ENCODE measurements at places on chromosomes 7 and 10.

DNA sequence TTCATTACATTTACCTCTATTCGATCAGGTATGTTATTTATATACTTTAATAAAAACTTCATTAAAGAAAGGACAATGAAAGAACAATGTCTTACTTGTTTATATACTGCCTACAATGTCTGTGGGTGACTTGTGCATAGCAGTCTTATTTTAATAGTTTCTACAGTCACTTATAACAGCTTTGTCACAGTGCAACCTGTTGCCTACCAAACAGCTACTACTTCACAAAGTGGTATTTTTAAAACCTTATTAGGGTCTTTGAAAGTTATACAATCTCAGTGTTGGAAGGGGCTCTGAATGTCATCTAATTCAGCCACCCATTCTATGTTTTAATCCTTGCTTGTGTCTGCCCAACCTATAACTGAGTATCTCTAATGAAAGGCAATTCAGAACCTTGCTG is 19.0 kb downstream of the MTPN start:
- no peak for DNase-seq

GRCh38 chr7:20906801-20907453 is 120.2 kb upstream of the SP8 start:
- DNase-seq: no peak

- DNase-seq: no peak
Observed at GRCh38 chr7:121447243-121447910, 51.3 kb upstream of the FAM3C start.

DNA sequence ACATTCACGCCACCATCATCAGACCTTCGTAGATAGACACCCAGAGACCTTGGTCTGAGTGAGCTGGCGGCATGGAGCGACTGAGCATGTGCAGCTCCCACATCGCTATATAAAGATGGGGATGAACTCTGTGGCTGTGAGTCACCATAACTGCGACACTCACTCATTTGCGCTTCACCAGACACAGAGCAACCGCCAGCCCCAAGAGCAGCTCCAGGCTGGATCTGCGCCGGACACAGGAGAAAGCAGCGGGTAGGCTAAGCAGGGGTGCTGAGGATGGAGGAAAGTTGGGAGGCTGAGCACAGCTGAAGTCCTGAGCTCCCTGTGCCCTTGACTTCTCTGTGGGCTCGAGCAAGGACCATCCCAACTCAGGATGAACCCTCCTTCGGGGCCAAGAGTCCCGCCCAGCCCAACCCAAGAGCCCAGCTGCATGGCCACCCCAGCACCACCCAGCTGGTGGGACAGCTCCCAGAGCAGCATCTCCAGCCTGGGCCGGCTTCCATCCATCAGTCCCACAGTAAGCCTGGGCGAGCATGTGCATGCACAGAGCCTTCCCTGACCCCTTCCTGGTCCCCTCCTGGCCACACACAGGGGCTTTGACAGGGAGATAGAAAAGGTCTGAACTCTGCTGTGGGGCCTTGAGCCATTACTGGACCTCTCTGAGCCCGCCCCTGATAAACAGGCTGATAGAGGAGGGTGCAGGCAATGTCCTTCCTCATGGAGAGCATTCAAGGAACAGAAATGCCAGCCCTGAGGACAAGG is at the start of gene OPN4:
OPN4 (plus strand) TSS at position 137 of the 762 bp plus-strand sequence; CDS start at position 374, 237 bp downstream.
- no peak for DNase-seq

DNA sequence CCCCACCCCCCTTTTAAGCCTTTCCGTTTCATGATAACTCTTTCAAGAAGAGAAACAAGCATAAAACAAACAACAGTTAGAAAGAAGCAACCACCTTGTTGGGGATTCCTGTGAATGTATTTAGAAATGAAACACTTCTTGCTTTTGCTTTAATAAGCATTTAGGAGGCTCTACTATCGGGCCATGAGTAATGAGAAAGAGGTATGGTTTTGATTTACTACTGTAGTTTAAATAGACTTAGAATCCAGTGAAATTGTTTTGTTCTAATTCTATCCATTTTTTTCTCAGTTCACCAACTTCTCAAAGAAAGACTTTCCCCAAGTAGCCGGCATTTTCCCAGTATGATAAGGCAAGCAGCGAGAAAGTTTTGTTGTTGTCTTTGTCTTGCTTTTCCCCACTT is 168.7 kb upstream of the HABP2 start:
- no peak for DNase-seq

GRCh38 chr10:68560943-68561864 is 1.1 kb downstream of the TET1 start:
- no peak for DNase-seq

DNA sequence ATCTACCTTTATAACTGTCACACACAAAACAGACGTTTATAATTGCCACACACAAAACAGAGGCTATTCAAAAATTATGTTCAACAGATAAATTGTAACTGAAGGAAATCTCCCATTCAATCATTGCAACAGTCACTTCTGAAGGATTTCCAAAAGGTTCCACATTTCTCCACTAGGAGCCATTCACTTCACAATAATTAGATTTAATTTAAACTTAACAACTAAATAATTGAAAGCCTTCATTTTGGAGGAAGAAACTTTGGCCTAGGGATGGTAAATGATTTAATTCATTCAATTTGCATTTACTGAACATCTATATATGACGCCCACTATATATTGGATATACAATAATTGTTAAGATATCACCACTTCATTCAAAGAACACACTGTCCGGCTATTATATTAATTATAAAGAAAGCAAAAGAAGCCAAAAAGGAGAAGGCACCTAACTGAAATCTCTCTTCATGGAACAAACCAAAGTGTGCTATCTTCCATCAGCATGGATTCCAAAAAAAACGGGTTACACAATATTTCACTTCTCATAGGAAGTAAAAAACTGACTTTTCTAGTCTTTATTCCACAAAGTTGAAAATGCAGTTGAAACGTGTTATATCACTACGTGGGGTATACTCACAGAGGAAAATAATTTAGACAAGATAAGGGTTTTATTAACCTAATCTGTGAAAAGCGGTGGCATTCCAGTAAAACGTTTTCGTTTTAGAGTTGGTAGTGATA is 1.7 kb downstream of the ATAD1 start:
- DNase-seq: no peak

GRCh38 chr7:90856351-90857070 is 260.4 kb downstream of the CDK14 start:
- no peak for DNase-seq

GRCh38 chr7:5679813-5680473 is 101.5 kb downstream of the RNF216 start:
- no peak for DNase-seq

DNA sequence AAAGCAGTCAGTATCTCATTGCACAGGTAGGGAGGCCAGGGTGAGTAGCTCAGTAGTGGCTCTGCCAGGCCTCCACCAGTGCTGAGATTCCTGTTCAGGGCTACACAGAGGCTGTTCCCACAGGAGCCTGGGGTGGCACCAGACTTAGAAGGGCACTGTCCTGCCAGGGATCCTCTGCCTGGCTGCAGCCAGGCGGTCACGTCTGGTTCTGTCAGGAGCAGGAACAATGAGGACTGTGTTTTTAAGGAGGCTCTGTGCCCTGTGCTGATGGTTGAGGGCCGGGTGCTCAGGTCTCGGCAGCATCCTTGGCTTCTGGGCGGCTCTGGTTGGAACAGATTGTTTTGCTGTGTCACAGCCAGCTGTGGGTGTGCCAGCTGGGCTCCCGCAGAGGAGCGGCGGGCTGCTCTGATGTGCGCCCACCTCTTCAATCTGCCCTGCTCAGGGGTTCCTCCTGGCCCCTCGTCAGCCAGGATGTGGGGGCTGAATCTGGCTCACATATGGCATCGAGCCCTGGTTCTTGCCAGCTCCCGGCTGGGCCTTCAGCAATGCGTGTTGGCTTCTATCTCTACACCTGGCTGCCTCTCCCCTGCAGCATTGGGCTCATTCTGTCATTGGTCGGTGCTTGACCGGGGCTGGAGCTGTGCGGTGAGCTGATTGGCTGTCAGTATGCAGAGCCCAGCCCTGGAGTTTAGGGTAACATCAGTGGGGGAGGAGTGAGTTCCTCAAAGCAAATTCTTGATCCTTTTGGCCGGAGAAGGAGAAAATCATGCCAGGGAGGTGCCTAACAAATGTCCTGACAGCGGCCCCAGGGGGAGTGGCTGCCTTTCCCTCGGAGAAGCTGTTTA is 41.2 kb downstream of the TACR2 start:
- DNase-seq: no peak

DNA sequence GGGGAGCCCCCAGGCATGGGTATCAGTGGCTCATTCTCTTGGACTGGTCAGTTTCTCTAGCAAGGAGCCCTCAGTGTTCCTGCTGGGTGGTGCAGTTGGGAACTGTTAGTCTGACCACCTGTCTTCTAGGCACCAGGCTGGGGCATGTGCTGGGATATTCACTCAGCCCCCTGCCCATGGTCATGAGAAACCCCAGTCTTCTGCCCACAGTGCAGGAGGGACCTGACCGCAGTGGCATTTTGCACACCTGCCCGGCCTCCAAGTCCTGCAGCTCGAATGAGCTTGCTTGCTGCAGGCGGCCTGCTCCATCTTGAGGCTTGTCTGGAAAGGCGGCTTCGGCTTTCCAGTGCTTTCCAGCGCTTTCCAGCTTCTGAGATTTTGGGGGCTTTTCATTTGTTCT is 36.3 kb downstream of the CUX1 start:
- no peak for DNase-seq

GRCh38 chr7:44262031-44262430 is 61.3 kb downstream of the YKT6 start:
- DNase-seq: no peak

- DNase-seq: no peak
Observed at GRCh38 chr7:94261067-94261466, 133.6 kb upstream of the COL1A2 start.

- DNase-seq: no peak
Observed at GRCh38 chr10:133117688-133118071, 30.0 kb downstream of the ADGRA1 start.

DNA sequence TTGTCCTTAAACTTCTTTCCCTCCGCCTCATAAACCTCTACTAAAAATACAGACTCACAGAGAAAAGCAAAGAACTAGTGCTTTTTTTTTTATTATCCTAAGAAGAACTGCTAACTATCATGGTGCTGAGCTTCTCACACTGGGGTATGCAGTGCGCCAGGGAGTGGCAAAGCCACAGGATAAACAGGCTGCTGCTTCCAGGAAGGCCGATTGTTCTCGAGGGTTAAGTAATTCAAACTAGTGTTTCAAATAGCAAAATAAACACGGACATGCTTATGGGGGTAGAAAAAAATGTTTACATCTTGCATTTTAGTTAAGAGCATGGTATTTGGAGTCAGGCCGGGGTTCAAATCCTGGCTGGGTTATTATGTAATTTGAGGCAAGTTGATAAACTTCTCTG is 157.0 kb downstream of the TAX1BP1 start:
- no peak for DNase-seq

DNA sequence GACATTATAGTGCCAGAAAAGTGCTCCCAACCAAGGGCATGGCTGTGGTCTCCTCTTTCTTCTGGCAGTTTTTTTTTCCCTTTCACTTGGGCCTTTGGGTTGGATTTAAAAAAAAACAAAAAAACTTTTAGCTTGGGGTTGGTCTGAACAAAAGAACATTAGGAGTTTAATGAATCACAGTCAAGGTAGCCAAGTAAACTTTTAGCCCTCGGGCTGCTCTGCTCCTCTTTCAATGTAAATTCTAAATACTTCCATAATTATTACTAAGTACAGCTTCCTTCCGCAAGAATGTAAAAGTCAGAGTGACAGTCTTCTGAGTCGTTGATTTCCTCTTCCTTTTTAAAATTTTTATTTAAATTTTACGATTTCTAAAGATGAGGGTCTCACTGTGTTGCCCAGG is 79.2 kb downstream of the NRF1 start:
- DNase-seq: no peak

DNA sequence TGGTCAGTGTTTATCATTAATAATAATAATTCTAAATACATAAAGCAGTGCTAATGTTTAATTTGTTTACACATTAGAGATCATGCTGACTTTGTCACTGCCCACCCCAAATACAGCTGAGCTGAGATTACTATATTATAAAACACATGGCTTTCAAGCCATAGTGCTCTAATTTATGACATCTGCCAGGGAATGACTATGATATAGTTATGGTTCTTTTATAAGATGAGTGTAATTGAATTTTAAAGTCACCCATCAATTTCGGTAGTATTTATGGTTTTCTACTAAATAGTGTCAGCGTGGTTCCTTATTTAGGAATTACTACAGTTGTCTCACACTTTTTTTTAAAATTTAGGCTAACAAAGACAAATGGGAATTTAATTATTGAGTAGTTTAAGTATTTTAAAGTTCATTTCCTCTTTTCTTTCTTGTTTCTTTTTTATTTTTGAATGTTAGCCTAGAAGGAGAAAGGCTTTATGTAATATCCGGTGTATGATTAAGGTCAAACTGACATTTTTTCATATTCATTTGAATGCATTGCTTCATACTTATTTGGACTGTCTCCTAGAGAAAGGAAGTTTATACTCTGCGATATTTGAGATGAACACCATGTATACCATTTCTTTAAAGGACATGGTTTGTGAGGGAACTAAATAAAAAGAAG is 3.9 kb downstream of the CDK14 start:
- DNase-seq: no peak

- no peak for DNase-seq
Observed at GRCh38 chr10:80493522-80494051, 39.5 kb downstream of the TSPAN14 start.

DNA sequence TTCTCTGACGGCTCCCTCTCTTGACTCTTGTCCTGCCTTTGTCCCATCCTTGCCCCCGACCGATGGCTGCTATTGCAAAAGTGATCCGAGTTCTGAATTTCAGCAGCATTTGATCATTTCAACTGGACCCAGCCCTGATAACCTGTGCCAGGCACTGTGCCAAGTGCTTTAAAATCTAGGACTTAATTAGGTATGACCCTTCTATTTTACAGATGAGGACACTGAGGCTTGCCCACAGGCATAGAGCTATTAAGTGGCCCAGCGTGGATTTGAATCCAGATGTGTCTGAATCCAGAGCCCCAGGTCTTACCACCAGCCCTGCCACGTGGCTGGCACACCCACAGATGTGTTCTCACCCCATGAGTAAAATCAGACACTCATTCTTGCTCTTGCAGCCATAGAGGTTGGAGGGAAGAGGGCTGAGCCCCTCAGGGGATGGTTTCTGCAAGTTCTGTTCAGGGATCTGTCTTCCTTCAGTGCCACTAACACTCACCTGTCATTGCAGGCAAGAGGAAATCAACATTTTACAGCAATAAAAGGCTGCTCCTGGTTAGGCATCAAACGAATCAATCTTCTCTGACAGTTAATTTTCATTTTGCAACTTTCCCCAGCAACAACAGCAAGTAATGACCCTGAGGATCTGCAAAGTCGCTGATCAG is 101.2 kb downstream of the GRID1 start:
- no peak for DNase-seq

DNA sequence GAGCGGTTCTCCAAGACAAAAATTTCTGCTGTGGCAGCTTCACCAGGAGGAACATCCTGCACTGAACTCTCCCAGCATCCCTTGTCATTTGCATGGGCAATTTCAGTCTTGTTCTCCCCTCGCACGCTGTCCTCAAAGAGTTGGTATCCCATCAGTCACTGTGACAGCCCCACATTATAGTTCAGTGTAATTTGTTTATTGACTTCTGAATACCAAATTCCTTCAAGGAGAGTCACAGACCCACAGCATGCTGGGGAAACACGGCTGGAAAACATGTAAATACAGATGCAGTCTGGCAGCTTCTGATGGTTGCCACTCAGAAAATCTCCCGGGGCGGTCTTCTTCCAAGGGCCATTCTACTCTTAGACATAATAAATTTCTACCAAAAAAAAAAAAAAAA is 151.0 kb upstream of the NEBL start:
- no peak for DNase-seq

GRCh38 chr10:67861750-67862432 is 22.6 kb upstream of the SIRT1 start:
- DNase-seq: no peak

GRCh38 chr7:76196786-76197185 is 4.9 kb upstream of the SRRM3 start:
- no peak for DNase-seq

All from activated CD8-positive, alpha-beta memory T cell treated with anti-CD3 and anti-CD28 coated beads for 1 hour (primary cell).